ENCODE measurements at places on chromosomes 6 and 20.

GRCh38 chr6:22716721-22717120, 147.4 kb downstream of the HDGFL1 start:
- H3K36me3 ChIP-seq: no peaks in the 10 kb centered on the region
- DNase-seq: no peak
- H3K4me1 ChIP-seq: no peaks in the 10 kb centered on the region
- no peaks in the 10 kb centered on the region for H3K27me3 ChIP-seq

- H3K4me1 ChIP-seq: no peaks in the 10 kb centered on the region
- H3K4me3 ChIP-seq: no peak overlapping the region
- DNase-seq: no peak
- no peaks in the 10 kb centered on the region for H3K27me3 ChIP-seq
Measured at GRCh38 chr6:51514748-51515402, 572.5 kb downstream of the PKHD1 start.

- no peaks in the 10 kb centered on the region for H3K27me3 ChIP-seq
- H3K4me3 ChIP-seq: no peak overlapping the region
- no peak overlapping the region for H3K27ac ChIP-seq
- no peaks in the 10 kb centered on the region for H3K4me1 ChIP-seq
- H3K36me3 ChIP-seq: peaks cover 2% of the 10 kb centered on the region
- DNase-seq: no peak
Measured at GRCh38 chr20:41169791-41170351, 32.5 kb downstream of the PLCG1 start.

- no peak overlapping the region for H3K4me3 ChIP-seq
- no peak overlapping the region for H3K27ac ChIP-seq
Measured at GRCh38 chr20:32062776-32063170, 10.7 kb downstream of the HCK start.

DNA sequence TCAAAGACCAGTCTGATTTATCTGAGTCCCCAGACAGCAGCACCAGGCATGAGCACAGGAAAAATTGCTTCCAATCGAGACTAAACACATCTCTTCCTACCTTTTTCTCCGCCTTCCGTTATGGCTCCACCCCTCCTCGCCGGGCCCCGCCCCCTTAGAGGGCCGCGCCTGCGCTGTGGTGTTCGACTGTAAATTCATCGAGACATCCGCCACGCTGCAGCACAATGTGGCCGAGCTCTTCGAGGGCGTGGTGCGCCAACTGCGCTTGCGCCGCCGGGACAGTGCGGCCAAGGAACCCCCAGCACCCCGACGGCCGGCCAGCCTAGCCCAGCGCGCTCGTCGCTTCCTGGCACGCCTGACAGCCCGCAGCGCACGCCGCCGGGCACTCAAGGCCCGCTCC, 8.9 kb downstream of the REM1 start:
- H3K36me3 ChIP-seq: no peaks in the 10 kb centered on the region
- H3K27ac ChIP-seq: no peak overlapping the region
- H3K4me3 ChIP-seq: no peak overlapping the region
- no peaks in the 10 kb centered on the region for H3K27me3 ChIP-seq
- peak; percentile 39 for DNase-seq

GRCh38 chr6:54102238-54102637, 9.0 kb upstream of the MLIP start:
- no peaks in the 10 kb centered on the region for H3K36me3 ChIP-seq

DNA sequence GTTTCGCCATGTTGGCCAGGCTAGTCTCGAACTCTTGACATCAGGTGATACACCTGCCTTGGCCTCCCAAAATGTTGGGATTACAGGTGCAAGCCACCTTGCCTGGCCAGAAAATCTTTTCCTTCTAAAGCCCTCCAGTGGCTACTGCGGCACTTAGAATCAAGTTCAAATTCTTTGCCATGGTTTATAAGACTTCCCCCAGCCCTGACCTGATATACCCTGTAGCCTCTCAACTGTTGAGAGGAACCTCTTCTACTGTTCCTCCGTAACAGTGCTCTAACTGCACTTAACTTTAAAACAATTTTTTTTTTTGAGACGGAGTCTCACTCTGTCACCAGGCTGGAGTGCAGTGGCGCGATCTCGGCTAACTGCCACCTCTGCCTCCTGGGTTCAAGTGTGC, 235.6 kb downstream of the BCAS1 start:
- no peak for DNase-seq
- H3K4me3 ChIP-seq: no peak overlapping the region
- no peaks in the 10 kb centered on the region for H3K27me3 ChIP-seq
- no peak overlapping the region for H3K27ac ChIP-seq

DNA sequence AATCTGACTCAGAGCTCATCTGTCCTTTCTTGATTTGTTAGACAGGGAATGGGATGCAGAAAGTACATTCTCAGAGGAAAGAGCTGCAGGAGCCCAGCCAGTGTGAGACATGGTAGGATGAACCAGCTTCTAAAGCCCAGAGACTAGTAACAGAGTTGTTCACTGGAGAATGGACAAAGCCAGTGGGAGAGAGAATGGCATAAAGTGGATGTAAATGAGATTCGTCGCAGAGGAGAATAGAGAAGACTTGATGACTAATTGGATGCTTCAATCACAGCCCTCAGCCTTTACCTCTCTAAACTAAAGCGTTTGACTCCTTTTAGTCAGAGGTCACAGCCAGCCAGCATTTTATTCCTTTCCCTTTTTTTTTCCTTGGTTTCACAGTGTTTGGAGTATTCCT, 25.5 kb upstream of the L3MBTL3 start:
- no peaks in the 10 kb centered on the region for H3K4me1 ChIP-seq
- H3K36me3 ChIP-seq: no peaks in the 10 kb centered on the region
- H3K27me3 ChIP-seq: no peaks in the 10 kb centered on the region
- H3K4me3 ChIP-seq: no peak overlapping the region
- no peak for DNase-seq

- H3K4me1 ChIP-seq: no peaks in the 10 kb centered on the region
- H3K27ac ChIP-seq: no peak overlapping the region
- H3K36me3 ChIP-seq: no peaks in the 10 kb centered on the region
- no peak overlapping the region for H3K4me3 ChIP-seq
- H3K27me3 ChIP-seq: no peaks in the 10 kb centered on the region
Measured at GRCh38 chr6:46963626-46964025, 41.9 kb upstream of the ADGRF5 start.

DNA sequence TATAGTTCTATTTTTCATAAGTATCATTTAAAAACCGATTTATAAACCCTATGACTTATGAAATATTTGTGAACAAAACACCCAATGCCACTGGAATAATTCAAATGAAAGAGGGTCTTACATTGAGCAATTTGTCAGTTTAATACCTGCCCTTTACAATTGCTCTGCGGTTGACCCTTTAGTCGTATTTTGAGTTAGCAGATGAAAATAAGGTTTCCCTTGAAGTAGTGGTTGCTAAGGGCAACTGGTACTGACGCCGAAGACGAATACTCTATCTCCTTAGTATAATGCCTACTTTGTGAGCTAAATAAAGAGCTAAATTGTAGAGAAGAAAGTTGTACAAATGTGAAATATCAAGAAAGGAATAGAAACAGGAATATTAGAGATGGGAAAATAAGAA, 69.4 kb downstream of the KCNQ5 start:
- no peak overlapping the region for H3K27ac ChIP-seq
- no peaks in the 10 kb centered on the region for H3K27me3 ChIP-seq
- H3K36me3 ChIP-seq: no peaks in the 10 kb centered on the region
- no peak for DNase-seq
- H3K4me1 ChIP-seq: no peaks in the 10 kb centered on the region

DNA sequence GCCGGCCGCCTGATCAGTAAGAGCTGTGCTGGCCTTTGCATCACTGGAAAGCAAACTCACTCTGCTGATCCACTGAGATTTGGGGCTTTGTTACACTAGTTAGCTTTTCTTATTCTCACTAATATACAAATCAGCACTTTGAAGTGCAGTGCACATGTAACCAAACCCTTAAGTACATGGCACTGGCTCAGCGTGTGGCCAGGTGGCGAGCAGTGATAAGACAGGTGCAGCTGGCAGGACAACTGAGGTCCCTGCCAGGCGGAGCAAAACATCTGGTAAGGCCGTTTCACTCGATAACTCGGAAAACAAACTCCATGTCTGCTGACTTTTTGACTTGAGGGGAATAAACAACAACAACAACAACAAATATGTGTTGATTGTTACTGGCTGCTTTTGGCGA, 11.0 kb downstream of the GFRA4 start:
- H3K27ac ChIP-seq: no peak overlapping the region
- H3K4me3 ChIP-seq: no peak overlapping the region
- H3K27me3 ChIP-seq: no peaks in the 10 kb centered on the region
- H3K36me3 ChIP-seq: no peaks in the 10 kb centered on the region
- no peaks in the 10 kb centered on the region for H3K4me1 ChIP-seq

DNA sequence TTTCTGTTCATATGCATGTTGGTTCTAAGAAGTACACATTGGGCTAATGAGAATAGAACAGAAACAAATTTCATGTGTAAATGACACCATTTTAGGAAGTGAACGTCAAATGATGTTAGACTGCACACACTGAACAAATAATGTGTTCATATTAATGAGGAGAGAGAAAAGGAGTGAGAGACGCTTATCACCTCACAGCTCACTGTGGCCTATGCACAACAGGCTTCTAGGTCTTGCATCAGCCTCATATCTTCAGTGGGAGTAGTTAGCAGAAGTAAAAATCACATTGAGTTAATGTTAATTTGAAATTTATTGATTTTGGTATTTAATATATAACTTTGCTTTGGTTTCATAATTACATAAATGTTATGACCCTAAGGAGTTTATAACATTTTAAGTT, 112.8 kb upstream of the FLRT3 start:
- no peak for DNase-seq
- no peak overlapping the region for H3K4me3 ChIP-seq
- H3K27me3 ChIP-seq: no peaks in the 10 kb centered on the region
- H3K27ac ChIP-seq: no peak overlapping the region
- H3K4me1 ChIP-seq: no peaks in the 10 kb centered on the region

GRCh38 chr20:39897058-39897457, 792.0 kb downstream of the MAFB start:
- no peaks in the 10 kb centered on the region for H3K27me3 ChIP-seq
- H3K4me3 ChIP-seq: no peak overlapping the region
- no peaks in the 10 kb centered on the region for H3K36me3 ChIP-seq

DNA sequence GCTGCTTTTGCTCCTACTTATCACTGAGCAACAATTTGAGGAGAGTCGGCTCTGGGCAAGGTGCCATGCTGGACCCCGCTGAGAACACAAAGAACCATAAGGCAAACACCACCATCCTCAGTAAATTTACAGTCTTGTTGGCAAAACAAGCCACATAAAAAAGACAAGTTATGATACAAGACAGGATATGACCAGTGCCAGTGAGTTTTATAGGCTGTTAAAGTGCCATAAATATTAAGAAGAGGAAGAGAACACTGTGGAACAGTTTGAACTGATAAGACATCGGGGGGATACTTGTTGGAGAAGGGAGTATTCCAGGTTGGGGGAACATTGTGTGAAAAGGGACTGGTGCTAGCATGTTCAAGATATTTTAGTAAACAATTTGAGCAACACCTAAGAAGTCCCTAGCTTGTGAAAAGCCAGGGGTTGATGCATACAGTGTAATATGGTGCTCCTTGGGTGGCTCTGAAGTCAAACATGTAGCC, 25.3 kb upstream of the RIPOR2 start:
- no peaks in the 10 kb centered on the region for H3K36me3 ChIP-seq
- H3K4me1 ChIP-seq: no peaks in the 10 kb centered on the region
- no peaks in the 10 kb centered on the region for H3K27me3 ChIP-seq

DNA sequence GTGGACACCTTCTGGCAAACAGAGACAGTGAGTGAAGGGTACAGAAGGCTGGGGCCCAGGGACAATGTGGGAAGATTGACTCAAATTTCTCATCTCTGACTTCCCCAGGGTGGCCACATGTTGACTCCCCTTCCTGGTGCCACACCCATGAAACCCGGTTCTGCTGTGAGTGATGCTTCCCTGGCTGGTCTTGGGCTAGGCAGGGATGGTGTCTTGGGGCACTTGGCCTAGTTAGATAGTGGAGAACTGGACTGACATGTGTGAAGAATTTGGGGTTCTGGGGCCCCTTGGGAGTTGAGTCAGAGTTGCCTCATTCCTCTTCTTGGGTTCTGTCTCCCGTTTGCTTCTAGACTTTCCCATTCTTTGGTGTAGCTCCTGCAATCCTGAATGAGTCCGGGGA, 34.2 kb downstream of the GSS start:
- DNase-seq: no peak
- H3K27ac ChIP-seq: peak overlapping the region; percentile 76
- H3K4me3 ChIP-seq: no peak overlapping the region
- H3K27me3 ChIP-seq: no peaks in the 10 kb centered on the region

- no peak overlapping the region for H3K4me3 ChIP-seq
- peak; percentile 95 for DNase-seq
- H3K36me3 ChIP-seq: no peaks in the 10 kb centered on the region
- peak overlapping the region; percentile 91 for H3K27ac ChIP-seq
- H3K27me3 ChIP-seq: no peaks in the 10 kb centered on the region
Measured at GRCh38 chr20:50165684-50166554, 12.4 kb upstream of the PEDS1 start.

DNA sequence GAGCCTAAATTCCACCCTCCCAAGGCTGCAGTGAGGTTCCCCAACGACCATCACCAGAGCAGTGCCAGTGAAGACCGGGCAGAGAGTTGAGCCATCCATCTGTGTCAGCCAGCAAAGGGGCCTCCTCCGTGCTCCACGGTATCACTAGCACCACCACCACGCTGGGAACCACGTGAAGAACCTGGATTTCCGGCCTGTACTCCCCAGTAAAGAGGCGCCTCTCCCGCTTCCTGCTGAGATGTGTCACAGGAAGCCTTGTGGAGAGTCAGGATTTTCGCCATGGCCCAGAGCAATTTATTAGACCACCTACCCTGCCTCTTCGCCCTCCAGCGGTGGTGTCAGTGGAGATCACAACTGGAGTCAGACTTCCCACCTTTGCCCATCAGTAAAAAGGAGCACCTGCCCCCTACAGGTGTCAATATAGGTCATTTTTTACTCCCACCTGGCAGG, 28.8 kb downstream of the CPXM1 start:
- no peak for DNase-seq
- H3K27ac ChIP-seq: no peak overlapping the region
- H3K36me3 ChIP-seq: no peaks in the 10 kb centered on the region
- H3K4me1 ChIP-seq: peaks cover 6% of the 10 kb centered on the region

- no peak overlapping the region for H3K4me3 ChIP-seq
- DNase-seq: no peak
- H3K27me3 ChIP-seq: no peaks in the 10 kb centered on the region
- H3K4me1 ChIP-seq: no peaks in the 10 kb centered on the region
- H3K27ac ChIP-seq: peak overlapping the region; percentile 64
- H3K36me3 ChIP-seq: no peaks in the 10 kb centered on the region
Measured at GRCh38 chr6:43812850-43813578, 43.0 kb downstream of the VEGFA start.

GRCh38 chr6:158158748-158159147, 9.3 kb downstream of the SERAC1 start:
- no peak overlapping the region for H3K4me3 ChIP-seq
- no peaks in the 10 kb centered on the region for H3K4me1 ChIP-seq
- H3K27me3 ChIP-seq: no peaks in the 10 kb centered on the region
- H3K27ac ChIP-seq: no peak overlapping the region
- no peaks in the 10 kb centered on the region for H3K36me3 ChIP-seq

DNA sequence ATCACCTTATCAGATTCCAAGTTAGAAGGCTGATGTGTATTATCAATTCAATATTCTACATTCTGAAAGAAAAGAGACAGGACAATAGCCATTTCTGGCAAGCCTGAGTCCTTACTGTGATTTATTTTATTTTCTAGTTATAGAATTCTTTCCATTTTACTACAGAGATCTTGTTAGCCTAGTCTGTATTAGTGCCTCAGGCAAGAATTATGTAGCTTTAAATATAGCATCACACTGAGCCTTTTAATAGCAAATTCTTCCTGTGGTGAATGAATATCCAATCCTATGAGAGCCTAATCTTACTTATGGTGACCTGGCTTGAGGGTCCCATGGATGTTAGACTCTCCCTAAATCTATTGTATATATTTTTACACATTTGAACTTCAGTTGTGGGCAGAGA, 732.8 kb upstream of the CITED2 start:
- H3K36me3 ChIP-seq: no peaks in the 10 kb centered on the region
- no peaks in the 10 kb centered on the region for H3K4me1 ChIP-seq

GRCh38 chr6:35047265-35048011, 93.7 kb downstream of the TCP11 start:
- H3K36me3 ChIP-seq: no peaks in the 10 kb centered on the region
- no peak overlapping the region for H3K4me3 ChIP-seq
- H3K27ac ChIP-seq: peak overlapping the region; percentile 93

Measured in tibial nerve (tissue), 4 donors.